ENCODE measurements at places on chromosomes 12 and 14.
A peak's percentile ranks its signal among the peaks of the same experiment; 100 is the strongest.

GRCh38 chr12:131114271-131114670 lies 160.6 kb downstream of the ADGRD1 start:
- no peak for DNase-seq

GRCh38 chr14:56367416-56367815 lies 212.2 kb upstream of the TMEM260 start:
- no peak for DNase-seq

GRCh38 chr12:120006258-120006975 lies 17.4 kb downstream of the BICDL1 start:
- no peak for DNase-seq

DNA sequence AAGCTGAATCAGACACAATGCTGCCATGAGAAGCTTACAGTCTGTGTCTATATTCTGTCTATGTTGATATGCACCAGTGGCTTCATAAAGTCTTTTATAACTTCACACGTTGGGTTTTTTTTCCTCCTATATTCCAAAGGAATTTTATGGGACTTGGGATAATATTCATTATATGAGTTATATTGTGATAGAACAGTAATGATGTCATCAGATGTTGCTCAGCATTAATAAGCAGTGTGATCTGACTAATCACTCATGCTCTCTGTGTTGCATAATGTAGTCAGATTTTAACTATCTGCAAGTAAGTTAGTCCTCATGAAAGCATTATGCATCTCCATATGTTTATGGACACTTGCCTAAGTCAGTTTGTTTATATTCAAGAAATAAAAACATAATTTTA lies 159.6 kb downstream of the PLCZ1 start:
- DNase-seq, result no peak

DNA sequence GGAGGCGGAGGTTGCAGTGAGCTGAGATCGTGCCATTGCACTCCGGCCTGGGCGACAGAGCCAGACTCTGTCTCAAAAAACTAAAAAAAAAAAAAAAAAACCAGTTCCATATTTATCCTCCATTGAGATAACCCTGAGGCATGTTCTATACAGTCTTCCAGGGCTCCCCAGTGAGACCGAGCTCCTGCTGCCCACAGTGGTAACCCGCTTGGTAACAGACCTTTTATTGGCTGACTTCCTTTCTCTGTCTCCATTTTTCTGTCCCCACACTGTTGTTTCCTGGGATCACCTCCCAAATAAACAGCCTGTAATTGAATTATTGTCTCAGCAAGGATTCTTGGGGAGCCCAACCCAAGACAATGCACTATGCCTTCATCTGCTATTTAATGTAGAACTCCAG lies 42.8 kb upstream of the BICDL1 start:
- no peak for DNase-seq

DNA sequence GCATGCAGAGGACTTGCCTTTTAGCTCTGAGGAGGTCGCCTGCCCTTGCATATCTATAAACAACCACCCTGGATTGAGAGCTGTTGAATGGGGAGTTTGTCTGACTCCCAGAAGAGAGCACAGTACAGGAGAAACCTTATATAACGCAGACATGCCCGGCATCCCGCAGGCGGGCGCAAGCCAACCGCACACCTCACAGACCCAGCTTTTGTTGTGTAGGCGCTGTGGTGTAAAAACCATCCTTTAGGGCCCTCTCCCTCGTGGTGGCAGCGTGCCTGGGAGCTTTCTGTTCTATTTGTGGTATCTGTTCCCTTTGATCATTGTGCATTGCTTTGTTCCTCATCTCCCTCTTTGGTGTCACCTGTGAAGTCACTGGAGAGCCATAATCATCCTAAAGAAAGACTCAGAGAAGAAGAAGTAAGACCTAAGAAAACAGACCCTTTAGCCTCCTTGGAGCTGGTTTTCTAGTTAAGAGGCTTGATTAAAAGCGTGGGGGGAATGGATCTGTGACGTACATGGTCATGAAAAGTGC lies 77.7 kb downstream of the ETV6 start:
- DNase-seq, result no peak

- DNase-seq, result peak; percentile 72
These were observed 29.6 kb downstream of the EEA1 start for GRCh38 chr12:92899386-92900001.

DNA sequence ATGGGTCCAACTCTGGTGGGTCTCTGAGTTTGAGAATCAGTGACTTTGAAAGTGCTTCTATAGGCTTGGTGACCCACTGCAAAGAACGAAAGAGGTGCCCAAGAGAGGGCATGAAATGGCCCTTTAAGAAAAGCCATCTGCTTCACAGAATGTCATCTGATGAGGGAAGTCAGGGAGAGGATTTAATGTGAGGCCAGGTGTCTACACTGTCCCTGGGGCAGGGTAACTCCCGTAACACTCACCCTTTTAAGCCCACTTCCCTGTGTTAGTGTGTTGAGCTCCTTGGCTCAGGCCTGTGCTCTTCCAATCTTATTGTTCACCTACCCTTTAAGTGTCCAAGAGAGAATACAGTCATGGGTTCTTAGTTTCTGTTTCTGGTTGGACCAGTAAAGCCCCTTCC lies 16.4 kb upstream of the SRSF5 start:
- DNase-seq, result no peak

GRCh38 chr12:27672643-27673042 lies 23.6 kb upstream of the REP15 start:
- no peak for DNase-seq

DNA sequence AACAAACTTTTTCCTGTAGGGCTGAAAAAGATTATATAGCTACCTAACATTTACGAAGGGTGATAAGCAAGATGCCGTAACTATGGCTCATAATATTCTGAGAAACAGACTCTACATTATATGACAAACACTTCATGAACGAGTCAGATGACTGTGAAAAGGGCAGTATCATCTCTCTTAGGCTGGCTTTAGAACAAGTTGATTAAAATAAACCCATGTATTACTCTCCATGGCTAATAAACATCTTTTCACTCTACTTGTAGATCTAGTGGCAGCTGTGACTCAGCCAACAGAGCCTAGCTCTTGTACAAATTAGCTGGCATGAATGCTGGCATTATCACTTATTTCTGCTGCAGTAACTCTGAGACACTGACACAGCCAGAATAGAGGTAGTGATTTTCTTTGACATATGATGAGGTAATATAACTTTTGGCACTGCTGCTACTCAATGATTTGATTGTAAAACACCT lies 47.1 kb downstream of the SLC2A13 start:
- no peak for DNase-seq

GRCh38 chr12:31019976-31020375 lies 53.7 kb upstream of the DDX11 start:
- DNase-seq, result no peak

GRCh38 chr14:99740411-99740810 lies 52.8 kb upstream of the EML1 start:
- DNase-seq, result peak; percentile 70

- no peak for DNase-seq
These were observed 229.1 kb downstream of the PPM1H start for GRCh38 chr12:62705846-62706245.

DNA sequence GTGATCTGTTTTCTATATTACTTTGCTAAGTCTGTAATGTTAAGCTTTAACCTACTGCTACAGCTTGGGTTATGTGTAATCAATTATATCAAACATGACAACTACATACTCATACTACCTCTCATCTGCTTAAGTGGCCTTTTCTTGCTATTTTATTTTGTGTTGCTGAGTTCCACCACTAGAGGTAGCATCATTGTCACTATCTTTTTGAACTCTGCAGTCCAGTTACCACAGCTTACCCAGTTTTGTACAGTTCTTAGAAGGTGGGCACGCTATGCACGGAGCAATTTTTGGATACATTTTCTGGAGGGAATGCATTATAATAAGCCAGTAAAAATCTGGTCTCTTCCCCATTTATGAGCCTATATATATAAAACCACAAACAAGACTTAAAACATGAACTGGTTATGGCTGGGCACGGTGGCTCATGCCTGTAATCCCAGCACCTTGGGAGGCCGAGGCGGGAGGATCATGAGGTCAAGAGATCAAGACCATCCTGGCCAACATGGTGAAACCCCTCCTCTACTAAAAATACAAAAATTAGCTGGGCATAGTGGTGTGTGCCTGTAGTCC lies 48.5 kb downstream of the SAV1 start:
- no peak for DNase-seq

DNA sequence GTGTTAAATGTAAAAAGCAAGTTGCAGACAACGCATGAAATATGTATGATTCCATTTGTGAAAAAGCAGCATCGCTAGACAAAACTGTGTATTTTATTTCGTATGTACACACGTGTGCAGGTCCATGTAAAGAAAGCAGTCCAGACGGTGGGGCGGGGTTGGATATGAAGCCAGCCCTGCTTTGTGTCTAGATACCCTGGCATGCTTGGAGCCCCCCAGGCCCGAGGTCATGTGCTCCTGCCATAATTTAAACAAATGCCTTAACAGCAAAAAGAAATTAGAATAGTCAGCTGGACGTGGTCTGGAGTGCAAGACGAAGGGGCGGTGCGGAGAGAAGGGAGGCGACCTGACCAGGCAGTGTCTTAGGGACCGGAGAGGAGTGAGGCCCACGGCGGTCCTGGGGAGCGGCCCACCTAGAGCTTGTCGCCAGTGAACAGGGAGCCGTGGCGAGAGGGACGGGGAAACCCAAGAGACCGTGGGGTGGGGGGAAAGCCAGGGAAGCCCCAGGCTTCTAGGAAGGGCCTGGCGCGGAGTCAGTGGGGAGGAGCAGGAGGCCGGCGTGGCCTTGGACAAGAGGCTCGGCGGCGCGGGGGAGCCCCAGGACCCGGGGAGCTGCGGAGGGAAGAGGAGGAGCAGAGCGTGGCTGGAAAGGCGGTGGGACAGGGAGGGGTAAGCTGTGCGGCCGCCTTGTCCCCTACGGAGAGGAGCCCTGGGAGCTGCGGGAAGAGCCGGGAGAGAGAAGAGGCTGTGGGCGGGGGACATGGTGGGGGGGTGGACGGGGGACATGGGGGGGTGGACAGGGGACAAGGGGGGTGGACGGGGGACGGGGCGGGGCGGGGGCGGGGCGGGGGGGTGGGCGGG lies 118.5 kb upstream of the C14orf180 start:
- DNase-seq, result no peak

DNA sequence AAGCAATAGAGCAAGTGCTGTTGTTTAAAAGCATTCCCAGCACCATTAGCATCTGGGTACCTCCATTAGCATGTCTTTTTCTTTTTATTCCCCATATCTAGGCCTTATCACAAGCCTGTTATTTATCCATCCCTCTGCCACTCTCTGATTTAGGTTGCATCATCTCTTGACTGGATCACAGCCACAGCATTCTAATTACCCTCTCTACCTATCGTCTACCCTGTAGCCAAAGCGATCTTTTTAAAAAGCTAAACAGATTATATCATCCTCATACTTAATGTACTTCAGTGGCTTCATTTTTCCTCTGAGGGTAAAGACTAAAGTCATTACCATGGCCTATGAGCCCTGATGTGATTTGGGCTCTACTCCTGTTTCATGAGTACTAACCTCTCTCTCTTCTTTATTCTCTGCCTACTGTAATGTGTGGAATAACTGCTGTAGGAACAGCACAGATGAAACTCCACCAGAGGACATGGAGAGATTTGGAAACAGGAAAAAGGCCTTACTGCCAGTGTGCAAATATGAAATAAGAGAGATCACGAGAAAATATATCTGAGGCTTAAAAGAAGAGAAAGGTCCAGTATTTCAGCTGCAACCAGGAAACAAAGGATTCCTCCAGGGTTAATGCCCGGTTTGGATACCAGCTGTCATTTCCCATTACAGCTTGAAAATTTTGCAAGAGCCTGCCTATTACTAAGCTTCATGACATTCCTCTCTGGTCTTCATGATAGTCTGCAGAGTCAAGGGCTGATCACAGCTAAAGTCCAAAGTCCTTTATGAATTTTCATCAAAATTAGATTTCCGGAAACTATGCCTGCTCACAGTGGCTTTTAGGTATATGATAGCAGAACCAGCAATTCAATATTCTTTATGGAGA lies 422.5 kb upstream of the PDE3A start:
- DNase-seq, result no peak

GRCh38 chr14:77128414-77128891 lies 13.1 kb downstream of the ZDHHC22 start:
- no peak for DNase-seq

GRCh38 chr12:112283546-112283945 lies 98.7 kb downstream of the HECTD4 start:
- DNase-seq, result peak; percentile 44

GRCh38 chr12:97493731-97494130 lies 31.1 kb downstream of the RMST start:
- DNase-seq, result no peak

GRCh38 chr12:65612440-65612839 lies 211.8 kb upstream of the HMGA2 start:
- no peak for DNase-seq

DNA sequence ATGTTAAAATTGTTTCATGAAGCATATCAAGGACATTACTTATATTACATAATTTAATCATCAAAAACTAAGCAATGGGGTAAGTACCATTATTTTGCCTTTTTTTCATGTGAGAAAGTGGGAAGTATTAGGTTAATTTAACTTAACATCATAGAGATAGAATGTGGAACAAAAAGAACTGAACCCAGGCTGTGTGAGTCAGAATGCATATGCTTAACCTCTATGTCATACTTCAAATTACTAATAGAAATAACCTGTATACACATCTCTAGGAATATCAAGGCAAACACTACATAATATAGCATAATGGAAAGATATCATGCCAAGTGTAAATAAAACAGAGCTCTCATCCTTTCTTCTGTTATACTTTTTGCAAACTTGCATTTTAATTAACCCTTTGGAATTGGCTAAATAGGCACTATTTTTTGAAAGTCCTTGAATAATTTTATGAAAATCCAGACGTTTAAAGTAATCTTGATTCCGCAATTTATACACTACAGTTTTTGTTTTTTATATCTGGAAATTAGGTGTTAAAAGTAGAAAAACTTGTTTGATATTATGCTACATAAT lies 777.7 kb downstream of the SLC6A15 start:
- DNase-seq, result no peak

- no peak for DNase-seq
These were observed 270.8 kb upstream of the RGS6 start for GRCh38 chr14:71661441-71661840.

- no peak for DNase-seq
These were observed 34.2 kb downstream of the PPM1H start for GRCh38 chr12:62900686-62901272.

DNA sequence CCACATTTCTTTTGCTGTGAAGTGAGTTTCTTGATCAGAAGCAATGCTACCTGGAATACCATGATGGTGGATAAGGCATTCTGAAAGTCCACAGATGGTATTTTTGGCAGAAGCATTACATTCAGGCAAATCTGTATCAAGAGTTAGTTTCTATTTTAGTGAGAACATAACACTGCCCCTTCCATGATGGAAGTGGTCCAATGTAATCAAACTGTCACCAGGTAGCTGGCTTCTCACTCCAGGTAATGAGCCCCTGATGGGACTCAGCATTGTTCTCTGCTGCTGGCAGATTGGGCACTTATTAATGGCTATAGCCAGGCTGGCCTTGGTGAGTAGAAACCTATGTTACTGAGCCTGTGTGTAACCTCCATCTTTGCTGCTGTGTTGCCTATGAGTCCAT lies 80.7 kb downstream of the KCNA5 start:
- no peak for DNase-seq

Data from left ventricle myocardium superior (tissue), 1 donor.